Upper lobe of right lung (tissue), 1 donor: ENCODE measurements at places on chromosomes 3 and 15. TPM values are rescaled to one million over a fixed set of nuclear protein-coding genes. Genes with fewer than 3 reads are reported as not detected.

DNA sequence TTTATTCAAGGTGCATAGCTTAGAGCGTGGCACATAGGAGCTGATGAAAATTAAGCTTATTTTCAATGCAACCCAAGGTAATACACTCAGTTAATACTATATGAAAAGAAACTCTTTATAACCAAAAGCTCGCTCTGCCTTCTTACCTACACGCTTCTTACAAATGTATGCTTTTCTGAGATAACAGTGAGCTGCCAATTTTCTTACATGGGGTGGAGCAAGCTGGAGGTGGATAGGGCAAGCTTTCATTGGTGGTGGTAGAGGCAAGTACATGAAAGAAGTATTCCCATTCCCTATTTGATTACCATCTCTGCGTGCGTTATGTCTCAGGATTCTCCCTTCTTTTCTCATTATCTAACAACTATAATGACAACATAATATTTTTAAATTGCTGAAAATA lies 8.9 kb downstream of the DZIP3 start:
- DNase-seq: no peak

DNA sequence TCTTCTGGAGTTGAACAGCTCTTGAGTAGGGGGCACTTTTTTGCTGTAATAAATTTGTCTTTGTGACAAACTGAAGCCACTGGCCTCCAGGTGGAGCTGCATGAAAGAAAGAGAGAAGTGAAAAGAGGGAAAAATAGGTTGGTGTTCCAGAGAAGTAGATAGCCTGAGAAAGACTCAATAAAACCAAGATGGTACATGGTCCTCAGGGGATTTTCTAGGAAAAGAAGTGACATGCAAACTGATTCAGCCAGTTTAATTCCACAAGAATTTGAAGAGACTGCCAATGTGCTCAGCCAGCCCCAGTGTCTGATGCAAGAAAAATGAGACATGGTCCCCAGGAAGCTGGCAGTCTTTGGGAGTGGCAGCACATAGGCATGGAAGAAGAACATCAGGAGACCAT lies 152.7 kb downstream of the CD47 start:
- no peak for DNase-seq

- DNase-seq: no peak
These were observed 21.0 kb downstream of the TMEM158 start for GRCh38 chr3:45205126-45205525.

HRG gene
- total RNA-seq: not detected

TSEN2 gene
- 16.0 TPM for total RNA-seq

DNA sequence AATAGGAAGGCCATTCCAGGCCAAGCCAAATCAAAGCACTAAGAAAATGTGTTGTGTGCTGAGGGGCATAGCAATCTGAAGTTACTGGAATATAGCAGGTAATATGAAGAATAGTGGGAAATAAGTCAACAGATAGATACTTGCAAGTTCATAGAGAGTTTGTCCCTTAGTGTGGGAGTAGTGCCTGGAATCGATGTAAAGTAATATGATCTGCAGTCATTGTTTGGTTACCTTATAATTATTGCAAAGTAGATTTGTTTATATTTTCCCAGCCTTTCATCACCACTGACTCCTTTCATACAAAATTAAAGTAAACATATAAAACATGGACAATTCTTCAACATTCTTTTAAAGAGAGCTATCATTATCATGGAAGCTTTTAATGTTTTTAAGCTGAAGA lies 420.9 kb upstream of the NECTIN3 start:
- no peak for DNase-seq

DNA sequence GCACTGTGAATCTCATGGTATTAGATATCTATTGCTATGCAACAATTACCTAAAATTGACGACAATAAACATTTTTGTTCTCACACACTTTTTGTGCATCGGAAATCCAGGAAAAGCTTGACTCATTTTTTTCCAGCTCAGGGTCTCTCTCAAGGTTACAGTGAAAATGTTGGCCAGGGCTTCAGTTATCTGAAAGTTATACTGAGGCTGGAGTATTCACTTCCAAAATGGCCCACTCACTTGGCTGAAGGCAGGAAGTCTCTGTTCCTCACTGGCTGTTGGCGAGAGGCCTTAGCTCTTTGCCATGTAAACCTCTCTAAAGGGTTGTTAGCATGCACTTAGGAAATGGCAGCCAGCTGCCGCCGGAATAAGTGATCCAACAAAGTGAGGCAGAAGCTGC lies 41.4 kb downstream of the OSTN start:
- no peak for DNase-seq

GRCh38 chr3:193030276-193030675 lies 112.6 kb upstream of the MB21D2 start:
- no peak for DNase-seq

MTHFS gene
- 40.4 TPM for total RNA-seq

FSD2 gene
- not detected for total RNA-seq

DNA sequence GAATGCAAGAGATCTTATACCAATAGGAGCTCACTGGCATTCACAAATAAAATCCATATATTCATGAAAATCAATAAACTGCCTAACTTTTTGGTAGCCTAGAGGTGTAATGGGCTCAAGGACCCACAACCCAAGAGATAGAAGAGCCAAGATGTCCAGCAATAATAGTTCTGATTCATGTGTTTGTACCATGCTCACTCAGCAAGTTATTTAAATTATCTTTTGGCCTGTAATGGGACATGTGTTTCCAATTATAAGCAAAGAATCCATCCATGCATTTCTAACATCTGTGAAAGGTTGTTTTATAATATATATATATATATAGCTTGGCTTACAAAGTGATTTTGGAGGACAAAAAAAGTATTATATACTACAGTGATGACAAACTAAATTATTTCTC lies 29.7 kb upstream of the SHC4 start:
- no peak for DNase-seq

SENP5 gene
- total RNA-seq: 27.7 TPM

DNA sequence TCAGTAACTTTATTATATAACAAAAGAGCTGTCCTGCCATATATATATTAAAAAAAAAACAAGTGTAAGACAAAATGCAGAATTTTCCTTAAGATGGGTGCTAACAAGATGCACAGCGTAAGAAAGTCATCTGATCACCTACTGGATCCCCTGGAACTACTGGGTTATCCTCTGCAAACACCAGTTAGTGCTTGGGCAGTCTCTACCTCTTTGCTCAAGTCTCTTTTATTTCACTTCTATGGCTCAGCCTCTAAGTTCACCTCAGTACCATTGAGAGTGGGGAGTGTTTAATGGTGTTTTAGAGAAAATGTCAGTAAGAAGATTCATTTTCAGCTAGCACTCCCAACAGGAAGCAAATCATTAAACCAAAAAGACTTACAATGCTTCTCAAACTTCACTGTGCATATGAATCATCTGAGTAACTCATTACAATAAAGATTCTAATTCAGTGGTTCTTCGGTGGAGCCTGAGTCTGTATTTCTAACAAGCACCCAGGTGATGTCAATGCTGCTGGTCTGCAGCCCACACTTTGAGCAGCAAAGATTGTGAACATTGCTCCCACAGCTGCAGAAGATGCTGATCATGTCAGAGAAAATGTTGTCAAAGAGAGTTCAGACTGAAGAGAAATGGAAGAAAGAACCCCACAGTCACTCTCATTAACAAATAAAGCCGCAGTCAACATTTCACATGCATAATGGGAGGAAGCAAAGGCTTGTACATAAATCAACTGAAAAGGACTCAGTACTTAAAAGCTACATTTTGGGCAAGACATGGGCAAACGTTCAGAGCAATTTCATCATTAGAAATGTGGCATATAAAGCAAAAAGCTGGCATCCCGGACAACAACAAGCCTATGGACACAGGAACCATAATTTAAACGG lies 227.1 kb upstream of the ATP11B start:
- DNase-seq: no peak

SMARCC1 gene
- 67.9 TPM for total RNA-seq

EFHB gene
- total RNA-seq: 0.90 TPM

DNA sequence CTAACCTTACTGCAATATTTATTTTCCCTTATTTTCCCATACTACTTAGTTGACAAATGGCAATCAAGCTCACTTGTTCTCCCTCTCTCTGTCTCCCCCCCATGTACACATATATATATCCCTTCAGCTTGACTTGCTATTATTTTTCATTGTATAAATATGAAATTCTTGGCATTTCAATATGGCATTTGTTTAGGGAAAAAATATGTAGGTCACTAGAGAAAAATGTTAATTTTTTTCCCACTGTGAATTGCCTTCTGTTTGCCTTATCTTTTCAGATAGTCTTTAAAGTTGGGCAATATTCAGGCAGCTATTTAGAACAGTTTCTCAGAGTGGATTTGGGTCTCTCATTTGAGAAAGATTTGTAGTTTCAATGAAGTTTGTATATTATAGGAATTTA lies 62.8 kb upstream of the UTS2B start:
- no peak for DNase-seq

DNA sequence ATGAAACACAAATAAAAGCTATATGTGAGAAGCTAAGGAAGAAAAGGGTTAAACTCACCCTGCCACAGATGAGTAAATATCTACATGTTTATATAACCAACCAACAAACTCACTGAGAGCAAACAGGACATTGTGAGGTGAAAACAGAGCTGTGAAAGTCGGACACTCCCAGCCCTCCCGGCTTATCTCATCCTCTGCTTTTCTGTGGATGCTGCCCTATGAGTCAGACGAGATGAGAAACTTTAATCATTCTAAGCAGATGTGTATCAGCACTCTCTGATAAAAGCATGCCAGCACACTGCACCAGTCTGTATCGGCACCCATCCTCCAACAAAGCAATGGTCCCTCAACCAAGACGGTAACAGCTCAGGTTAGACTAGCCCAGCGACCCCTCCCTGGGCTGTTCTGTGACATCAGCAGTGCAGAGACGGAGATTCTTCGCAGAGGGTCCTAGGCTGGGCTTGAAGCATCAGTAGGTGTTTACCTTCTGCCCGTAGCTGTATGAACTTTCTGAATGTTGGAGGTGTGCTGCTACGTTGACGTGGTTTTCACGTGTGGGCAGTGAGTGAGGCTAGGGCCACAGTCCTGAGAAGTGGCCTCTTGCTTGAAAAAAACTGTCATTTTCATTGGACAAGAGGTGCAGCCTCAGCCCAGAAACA lies 119.8 kb upstream of the ALDH1A3 start:
- no peak for DNase-seq

SNTN gene
- total RNA-seq: not detected

GRCh38 chr3:188947401-188948280 lies 224.1 kb upstream of the TPRG1 start:
- peak; percentile 94 for DNase-seq

- DNase-seq: no peak
These were observed 233.0 kb downstream of the EPHA3 start for GRCh38 chr3:89340408-89340807.

DNA sequence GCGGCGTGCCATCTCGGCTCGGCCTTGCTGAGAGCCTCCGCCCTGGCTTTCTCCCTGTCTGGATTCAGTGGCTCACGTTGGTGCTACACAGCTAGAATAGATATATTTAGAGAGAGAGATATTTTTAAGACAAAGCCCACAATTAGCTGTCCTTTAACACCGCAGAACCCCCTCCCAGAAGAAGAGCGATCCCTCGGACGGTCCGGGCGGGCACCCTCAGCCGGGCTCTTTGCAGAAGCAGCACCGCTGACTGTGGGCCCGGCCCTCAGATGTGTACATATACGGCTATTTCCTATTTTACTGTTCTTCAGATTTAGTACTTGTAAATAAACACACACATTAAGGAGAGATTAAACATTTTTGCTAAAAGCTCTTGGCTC lies 54.1 kb downstream of the PLXNA1 start:
- no peak for DNase-seq

GP5 gene
- total RNA-seq: 0.26 TPM

DNA sequence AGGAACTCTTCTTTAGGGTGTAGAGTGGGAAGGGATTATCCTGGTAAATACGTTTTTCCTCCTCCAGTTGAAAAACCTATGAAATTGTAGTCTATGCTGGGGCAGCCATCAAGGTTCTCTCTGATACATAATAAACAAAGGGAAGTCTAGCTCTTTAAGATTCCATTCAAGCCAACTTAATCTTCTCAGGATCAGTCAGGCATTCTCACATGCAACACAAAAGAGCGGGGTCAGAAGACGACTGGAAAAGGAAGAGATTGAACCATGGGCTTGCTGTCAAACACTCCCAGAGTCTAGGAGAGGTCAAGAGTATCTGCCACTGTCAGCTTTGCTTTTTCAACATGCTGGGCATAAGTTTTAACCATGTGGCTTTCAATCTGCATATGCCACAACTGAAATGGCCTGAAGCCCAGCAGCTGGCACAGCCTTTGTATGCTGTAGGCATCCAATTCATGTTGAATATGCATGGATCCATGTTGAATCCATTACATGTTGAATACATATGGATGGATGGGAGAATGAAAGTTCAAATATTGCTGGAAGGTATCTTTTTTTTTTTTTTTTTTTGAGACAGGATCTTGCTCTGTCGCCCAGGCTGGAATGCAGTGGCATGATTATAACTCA lies 8.5 kb downstream of the TRAT1 start:
- no peak for DNase-seq

GRCh38 chr15:101386006-101386405 lies 91.0 kb upstream of the SNRPA1 start:
- DNase-seq: peak; percentile 42

CACNA1D gene
- total RNA-seq: 47.2 TPM

GRCh38 chr15:38019066-38019465 lies 84.6 kb downstream of the TMCO5A start:
- no peak for DNase-seq

HMCES gene
- 34.8 TPM for total RNA-seq

DNA sequence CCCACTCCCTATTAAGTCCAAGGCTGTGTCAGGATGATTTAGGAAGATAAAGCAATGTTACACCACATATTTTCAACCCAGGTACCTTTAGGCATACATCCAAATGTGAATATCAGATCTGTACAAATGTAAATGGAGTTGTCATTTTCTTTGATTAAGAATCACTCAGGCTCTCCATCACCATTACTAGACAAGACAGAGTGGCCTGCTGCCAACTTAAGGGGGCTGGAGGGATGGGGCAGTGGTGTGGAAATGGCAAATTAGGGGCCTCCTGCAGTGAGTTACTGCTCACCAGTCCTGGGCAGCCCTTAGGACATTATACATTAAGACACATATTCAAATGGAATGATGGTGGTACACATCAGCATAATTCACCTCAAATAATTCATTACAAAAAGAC lies 211.0 kb downstream of the TNIK start:
- DNase-seq: no peak

- no peak for DNase-seq
These were observed 29.4 kb downstream of the SLC22A14 start for GRCh38 chr3:38311476-38311875.

GRCh38 chr3:52036829-52037228 lies 19.5 kb downstream of the DUSP7 start:
- DNase-seq: no peak

- DNase-seq: no peak
These were observed 225.4 kb upstream of the SOX2 start for GRCh38 chr3:181486141-181486885.

IQCB1 gene
- 14.5 TPM for total RNA-seq

DNA sequence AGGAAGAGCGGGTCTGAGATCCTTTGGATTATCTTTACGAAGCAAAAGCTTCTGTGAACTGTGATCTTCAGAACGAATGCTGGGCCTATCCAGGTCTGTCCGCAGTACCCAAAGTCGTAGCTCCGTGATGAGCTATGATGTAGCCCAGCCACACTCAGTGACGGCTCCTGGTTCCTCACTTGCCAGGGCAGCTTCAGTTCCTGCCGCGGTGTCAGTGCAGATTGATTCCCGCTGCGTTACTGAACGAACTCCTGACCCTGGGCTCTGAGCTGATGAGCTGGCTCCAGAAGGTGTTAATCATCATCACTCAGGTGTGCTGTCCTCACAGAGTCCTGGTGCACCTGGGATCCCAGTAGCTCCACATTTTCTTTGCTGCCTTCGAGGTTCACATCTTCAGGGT lies 45.0 kb downstream of the TMEM44 start:
- DNase-seq: no peak

CHRFAM7A gene
- total RNA-seq: 1.1 TPM
